ENCODE measurements at places on chromosomes 6 and 20. TPM values are rescaled to one million over a fixed set of nuclear protein-coding genes. Genes with fewer than 3 reads are reported as not detected.

PTCRA gene
- not detected for total RNA-seq

DNA sequence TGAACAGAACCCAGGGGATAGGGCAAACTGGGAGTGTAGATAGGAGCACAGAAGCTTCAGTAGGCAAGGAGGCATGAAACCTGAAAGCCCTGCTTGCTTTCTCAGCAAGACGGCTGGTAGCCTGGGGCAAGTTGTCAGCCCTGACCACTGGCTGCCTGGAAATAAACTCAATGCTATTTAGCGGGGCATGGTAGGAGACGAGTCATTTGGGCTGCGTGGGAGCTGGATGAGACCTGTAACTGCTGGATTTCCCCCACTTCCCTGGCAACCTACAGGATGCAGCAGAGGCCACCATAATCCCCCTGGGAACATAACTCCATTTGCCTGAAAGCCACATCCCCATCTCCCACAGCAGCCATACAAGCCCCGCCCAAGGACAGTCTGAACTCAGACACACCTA lies 332.6 kb upstream of the TBX18 start:
- no peak for DNase-seq

- no peak for DNase-seq
These were observed 40.9 kb downstream of the NCOA7 start for GRCh38 chr6:125831659-125832058.

GRCh38 chr20:12906361-12906760 lies 102.4 kb upstream of the SPTLC3 start:
- DNase-seq, result peak; percentile 28

GRCh38 chr6:33416386-33417127 lies 1.4 kb downstream of the CUTA start:
- no peak for DNase-seq

CFAP61 gene
- total RNA-seq, result not detected

SAYSD1 gene
- total RNA-seq, result 10.8 TPM

GRCh38 chr6:9499709-9500108 lies 915.2 kb downstream of the TFAP2A start:
- DNase-seq, result no peak
